ENCODE measurements at places on chromosomes 13 and 19.
A peak's percentile ranks its signal among the peaks of the same experiment; 100 is the strongest.

- peak; percentile 28 for DNase-seq
Measured at GRCh38 chr13:102868366-102868936, 22.6 kb downstream of the ERCC5 start.

DNA sequence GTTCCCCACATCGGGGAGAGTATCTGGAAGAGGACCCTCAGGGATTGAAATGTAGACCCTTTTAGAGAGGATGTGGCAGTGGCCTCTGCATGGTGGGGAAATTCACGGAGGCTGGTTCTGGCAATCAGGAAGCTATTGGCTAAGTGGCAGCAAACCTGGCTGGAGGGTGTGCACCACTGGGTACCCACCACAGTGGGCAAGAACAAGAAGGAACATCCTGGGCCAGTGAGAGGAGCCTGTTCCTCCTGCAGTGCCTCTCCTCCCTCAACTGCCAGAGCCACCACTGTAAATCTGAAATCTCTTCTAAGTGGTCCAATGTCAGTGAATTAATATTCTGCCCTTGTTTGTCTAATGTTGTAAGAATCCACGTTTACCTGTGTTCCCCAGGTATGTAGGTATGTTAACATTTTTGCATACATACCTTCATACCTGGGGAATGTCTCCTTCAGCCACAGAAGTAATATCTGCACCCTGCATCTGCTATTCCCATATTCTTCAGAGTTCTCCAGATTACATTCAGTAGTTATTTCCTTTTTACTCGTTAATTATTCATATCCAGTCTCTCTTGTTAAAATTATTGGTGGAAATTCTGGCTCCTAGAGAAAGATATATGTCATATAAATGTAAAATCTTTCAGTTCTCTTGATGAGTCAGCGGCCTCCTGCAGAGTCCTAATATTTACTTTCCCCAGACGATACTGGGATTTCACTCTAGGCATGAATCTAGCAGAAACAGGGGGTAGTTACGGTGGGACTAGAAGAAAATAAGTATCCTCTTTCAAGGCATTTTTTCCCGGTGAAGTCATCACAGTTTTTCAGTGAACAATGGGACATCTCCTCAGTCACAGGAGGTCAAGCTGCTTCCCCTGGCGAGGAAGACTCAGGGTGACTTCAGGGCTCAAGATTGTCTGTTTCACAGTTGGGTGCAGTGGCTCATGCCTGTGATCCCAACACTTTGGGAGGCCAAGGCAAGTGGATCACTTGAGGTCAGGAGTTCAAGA is 148.3 kb downstream of the MYO16 start:
- peak; percentile 32 for DNase-seq

DNA sequence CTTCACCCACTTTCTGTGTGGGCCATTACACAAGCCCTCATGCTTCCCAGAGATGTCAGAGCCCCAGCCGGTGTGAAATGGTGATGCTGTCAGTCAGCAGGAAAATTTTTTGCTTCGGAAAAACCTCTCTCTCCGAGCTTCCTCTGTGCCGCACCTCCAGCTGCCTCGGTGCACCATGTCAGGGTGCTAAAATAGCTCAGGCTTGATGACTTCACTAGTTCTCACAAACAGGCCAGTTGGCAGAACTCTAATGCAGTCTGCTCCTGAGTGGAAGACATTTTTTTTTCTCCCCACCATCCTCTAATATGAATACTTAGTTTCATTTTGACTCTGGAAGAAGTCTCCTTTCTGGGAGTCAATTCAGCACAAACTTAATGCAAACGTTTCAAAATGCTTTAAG is 71.3 kb downstream of the KLF12 start:
- DNase-seq = no peak

DNA sequence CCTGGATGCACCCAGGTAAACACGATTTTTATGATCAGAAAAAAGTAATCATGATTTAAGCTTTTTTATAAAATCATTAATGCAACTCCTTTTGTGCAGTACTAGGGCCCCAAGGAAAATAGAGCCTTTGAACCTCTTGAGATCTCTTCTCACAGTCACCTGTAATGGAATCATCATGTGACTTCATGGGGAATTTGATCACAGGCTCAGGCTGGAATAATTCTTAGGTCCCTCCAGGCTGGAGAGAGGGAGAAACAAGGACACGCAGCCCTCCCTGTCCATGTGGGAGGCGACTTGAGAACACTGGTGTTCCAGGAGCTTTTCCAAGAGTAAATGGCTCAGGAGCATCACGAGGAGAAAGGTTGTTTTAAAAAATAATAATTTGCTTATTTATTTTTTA is 156.1 kb downstream of the NUFIP1 start:
- DNase-seq = no peak

- DNase-seq = no peak
Measured at GRCh38 chr19:5107432-5108122, 138.7 kb downstream of the KDM4B start.

GRCh38 chr19:38695317-38695683 is 47.9 kb downstream of the ACTN4 start:
- no peak for DNase-seq

DNA sequence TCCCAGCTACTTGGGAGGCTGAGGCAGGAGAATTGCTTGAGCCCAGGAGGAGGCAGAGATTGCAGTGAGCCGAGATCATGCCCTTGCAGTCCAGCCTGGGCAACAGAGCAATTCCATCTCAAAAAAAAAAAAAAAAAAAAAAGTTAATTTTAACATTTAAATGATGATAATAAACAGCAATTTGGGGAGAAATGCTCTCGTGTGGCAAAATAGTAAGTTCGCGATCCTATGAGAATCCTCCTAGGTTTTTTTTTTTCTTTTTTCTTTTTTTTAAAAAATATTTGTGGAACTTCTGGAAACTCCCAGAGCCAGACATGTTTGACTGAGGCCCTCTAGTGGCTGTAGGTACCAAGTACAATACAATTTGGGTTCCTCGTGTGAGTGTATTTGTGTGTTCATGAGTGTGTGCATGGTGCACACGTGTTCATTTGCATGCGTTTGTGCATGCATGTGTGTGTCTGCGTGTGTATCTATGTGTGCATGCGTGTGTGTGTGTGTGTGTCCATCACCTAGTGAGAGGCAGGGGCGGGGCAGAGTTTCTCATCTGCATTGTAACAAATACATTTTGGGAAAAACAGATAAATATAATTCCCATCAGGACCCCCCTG is 31.2 kb downstream of the TMPRSS9 start:
- DNase-seq = peak; percentile 40

GRCh38 chr13:97986835-97987234 is 33.4 kb downstream of the IPO5 start:
- no peak for DNase-seq

DNA sequence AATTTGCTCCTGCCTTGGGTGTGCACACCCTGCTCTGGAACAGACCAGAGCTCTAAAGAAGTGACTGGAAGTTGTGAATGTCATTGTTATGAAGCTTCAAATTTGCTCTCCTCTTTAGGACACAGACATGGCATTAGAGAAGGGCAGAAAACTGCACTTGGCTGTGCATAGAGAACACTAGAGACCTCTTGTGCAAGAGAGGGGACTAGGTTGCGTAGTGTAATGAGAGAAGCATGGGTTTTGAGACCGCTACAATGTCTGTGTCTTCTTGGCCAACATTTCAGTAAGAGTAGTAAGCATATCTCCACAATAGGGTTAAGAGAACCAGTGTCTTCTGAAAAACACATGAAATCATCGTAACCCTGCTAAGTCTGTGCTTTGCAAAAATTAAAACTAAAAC is 423.3 kb downstream of the SPRY2 start:
- DNase-seq = no peak

- no peak for DNase-seq
Measured at GRCh38 chr13:98176777-98177608, at the start of gene RNF113B. RNF113B (minus strand) TSS chr13:98177269; CDS start chr13:98177236, 33 bp downstream.

GRCh38 chr19:38561658-38562057 is 56.1 kb downstream of the MAP4K1 start:
- no peak for DNase-seq

GRCh38 chr13:64054321-64054720 is 2638.7 kb upstream of the PCDH20 start:
- no peak for DNase-seq

GRCh38 chr13:30687601-30688000 is 47.7 kb upstream of the ALOX5AP start:
- DNase-seq = no peak

- DNase-seq = no peak
Measured at GRCh38 chr13:66275416-66275815, 954.7 kb downstream of the PCDH9 start.

- no peak for DNase-seq
Measured at GRCh38 chr13:113950451-113951245, 23.2 kb downstream of the C13orf46 start.

- DNase-seq = peak; percentile 74
Measured at GRCh38 chr19:39438270-39438934, 2.7 kb upstream of the RPS16 start.

GRCh38 chr19:4539693-4540581 is at the start of gene LRG1:
LRG1 (minus strand) TSS chr19:4540036; CDS start chr19:4540013, 23 bp downstream.
- DNase-seq = no peak

GRCh38 chr13:111394211-111394922 is 73.9 kb downstream of the TEX29 start:
- no peak for DNase-seq

DNA sequence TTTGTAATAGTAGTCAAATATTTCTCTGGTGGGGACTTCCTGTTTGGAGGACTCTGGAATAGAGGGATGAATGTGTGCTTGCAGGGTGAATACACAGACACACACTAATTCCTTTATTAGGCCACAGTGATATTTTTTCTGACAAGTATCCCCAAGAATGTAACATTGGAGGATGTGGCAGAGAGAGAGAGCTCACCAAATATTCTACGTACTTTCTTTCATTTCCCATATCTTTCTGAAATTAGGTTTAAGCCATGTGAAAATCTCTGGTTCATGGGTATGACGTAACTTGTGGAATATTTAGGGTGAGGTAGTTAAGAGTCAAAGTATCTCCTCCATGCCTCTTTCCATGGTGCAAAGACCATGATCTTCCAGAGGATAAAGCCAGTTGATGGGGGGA is 463.4 kb downstream of the DIAPH3 start:
- DNase-seq = no peak

DNA sequence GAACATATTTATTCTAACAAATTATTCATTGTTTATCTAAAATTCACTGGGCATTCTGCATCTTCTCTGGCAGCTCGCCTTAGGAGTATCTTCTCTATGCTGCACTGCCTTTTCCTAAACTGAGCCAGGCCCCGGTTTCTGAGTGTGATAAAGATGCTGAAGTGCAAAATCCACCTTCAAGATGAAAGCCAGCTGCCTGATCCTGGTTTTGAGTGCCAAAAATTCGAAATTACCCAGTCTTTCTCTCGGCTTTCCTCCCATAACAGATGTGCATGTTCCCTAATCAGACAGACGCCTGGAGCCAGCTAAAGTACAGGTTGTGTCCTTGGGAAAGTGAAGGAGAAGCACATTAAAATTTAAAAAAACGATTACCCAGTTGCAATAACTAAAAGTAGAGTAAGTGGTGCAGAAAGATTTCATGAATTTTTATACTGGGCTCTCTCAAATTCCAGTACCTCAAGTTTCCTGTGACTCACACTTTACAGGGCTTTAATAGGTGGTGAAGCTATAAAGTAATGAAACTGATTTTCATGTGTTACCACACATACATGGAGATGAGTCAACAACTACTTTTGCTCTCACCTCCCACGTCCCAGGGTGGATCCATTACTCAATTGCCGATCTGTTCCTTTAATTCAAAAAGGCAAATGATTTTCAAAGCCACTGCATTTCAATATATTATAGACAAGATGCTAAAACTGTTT is 65.0 kb upstream of the GTF2F2 start:
- peak; percentile 92 for DNase-seq

GRCh38 chr19:31312009-31312676 is 37.1 kb downstream of the TSHZ3 start:
- peak; percentile 59 for DNase-seq

DNA sequence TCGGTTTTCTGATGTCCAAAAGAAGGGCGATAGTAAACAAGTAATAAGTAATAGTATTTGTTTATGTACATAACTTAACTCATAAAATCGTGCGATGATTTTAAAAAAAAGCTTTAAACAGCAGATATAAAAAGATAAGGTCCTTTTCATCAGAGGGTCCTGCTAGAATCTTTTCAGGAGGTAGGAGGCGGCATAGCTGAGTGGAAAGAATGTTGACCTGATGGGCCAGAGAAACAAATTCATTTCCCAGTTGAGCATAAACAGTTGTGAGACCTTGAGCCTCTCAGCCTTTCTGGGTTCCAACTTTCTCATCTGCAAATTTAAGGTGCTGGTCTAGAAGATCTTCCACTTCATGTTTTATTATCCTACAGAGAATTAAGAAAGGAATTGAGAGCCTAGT is 173.5 kb downstream of the LACC1 start:
- no peak for DNase-seq

GRCh38 chr19:4567584-4568071 is 8.1 kb upstream of the SEMA6B start:
- DNase-seq = peak; percentile 62

GRCh38 chr13:110713642-110713952 is at the start of gene ING1:
ING1 (plus strand) TSS chr13:110713700; CDS start chr13:110714150, 450 bp downstream.
- DNase-seq = no peak

DNA sequence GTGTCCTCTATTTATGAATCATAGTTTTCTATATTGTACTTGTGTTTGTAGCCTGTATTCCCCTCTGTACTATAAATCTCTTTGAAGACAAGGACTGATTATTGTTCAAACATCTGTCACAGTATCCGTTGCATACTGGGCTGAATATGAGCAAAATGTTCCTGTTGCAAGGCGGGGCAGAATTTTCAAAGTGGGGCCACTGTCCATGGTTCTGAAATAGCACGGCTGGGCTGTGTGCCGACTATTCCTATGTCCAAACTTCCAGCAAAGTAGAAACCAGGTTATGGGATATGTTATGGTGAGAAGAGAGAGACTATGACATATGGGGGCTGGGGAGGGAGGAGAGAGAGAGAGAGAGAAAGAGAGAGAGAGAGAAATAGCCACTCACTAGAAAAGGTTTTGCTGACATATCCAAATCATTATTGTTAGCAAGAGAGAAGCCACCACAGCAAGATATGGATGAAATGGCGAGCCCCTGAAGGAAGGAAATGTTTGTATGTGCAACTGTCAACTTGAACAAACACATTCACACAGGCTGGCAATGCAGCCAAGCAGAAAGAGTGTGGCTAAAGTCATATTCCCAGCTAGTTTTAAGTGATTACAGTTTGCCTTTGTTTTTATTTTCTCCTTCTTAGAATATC is 107.0 kb upstream of the GPR12 start:
- DNase-seq = peak; percentile 10

DNA sequence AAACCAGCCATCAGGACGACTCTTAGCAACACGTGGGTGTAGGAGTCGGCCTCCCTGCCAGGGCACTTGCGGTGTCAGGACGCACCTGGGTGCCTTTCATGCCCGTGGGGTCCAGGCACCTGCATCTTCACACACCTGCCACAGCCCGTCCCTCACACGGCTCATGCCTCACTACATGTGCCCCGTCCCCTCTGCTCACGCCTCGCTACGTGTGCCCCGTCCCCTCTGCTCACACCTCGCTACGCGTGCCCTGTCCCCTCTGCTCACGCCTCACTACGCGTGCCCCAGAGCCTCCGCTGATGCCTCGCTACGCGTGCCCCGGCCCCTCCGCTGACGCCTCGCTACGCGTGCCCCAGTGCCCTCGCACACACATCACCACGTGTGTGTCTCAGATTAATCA is 58.0 kb upstream of the F7 start:
- DNase-seq = no peak
